Activated CD4-positive, alpha-beta T cell treated with anti-CD3 and anti-CD28 coated beads for 24 hours (primary cell): ENCODE measurements at places on chromosomes 16 and 17.

- no peak for DNase-seq
Measured at GRCh38 chr16:73794994-73795393, 501.6 kb upstream of the PSMD7 start.

DNA sequence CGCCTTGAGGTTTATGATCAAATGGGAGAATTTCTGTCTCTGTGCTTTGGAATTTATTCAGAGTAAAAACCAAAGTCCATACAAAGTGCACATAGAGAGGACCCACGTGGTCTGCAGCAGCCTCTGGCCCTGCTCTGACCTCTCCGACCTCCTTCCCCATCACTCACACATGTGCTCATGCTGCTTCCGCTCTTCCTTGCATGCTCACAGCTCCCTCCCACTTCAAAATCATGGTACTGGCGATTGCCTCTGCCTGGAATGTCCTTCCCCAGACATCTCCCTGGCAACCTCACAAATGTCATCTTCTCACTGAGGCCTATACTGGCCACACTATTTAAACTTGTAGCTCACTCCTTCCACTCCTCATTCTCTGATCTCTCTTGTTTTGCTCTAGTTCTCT, 418.0 kb downstream of the CA10 start:
- DNase-seq, result no peak

DNA sequence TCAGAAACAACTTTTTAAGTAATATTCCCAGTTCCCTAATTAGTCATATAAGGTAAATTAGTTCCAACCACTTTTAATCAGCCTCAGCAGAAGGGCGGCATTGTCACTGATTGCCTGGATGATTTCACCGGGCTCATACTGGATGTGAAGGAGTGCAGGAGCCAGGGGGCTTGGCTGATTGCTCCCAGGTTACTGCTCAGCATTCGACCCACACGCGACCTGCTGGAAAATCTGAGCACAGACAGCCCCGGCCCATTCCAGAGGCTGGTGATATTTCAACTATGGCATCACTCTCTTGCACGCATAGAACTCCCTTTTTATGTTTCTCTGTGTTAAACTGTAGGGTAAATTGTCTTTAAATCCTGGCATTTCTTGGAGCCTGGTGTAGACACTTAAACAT, 34.2 kb downstream of the CPPED1 start:
- no peak for DNase-seq

DNA sequence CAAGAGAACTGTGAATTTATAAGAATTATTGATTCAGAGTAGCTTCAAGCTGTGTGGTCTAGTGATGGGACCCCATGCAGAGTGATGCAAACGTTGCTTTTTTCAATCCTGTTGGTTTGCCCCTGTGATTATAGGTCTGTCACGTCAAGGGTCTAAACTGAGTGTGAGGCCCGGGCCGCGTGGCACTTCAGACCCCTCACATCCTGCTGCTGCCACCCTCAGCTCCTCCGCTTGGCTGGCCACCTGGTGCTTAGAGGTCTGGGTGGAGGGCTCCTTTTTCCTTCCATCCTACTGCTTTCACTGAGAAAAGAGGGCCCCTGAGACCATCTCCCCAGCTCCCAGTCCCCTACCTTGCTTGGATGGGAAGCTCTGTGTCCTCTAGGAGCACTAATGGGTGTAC, 12.0 kb downstream of the MYL4 start:
- DNase-seq, result no peak

DNA sequence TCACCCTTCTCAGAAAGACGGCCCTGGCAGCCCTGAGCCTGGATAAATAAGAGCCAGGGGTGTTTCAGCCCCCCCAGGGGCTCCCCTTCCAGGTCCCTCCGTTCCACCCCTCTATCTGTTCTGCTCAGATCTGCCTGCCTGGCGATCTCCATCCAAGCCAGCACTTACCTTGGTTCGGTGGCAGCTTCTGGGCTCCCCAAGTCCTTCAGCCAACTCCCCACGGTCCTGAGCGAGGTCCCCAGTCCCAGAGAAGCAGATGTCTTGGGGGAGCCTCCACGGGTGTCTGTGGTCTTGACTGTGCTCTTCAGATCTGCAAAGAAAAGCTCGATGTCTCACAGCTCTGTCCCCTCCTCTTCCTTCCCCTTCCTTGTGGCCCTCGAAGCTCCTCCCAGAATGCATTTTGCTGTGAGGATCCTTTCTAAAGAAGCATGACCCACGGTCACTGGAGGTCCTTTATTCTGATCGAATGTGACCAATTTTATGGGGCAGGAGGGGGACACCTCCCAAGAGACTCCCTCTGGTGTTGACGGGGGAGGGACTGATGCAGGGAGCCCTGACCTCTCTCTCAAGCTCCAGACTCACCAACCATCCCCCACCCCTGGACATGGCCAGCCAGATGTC, at the start of gene PIK3R6:
Gene PIK3R6, minus strand, starts transcription at position 314 of the 621 bp plus-strand sequence. CDS start 17,880 bp downstream, outside the sequence.
- no peak for DNase-seq

DNA sequence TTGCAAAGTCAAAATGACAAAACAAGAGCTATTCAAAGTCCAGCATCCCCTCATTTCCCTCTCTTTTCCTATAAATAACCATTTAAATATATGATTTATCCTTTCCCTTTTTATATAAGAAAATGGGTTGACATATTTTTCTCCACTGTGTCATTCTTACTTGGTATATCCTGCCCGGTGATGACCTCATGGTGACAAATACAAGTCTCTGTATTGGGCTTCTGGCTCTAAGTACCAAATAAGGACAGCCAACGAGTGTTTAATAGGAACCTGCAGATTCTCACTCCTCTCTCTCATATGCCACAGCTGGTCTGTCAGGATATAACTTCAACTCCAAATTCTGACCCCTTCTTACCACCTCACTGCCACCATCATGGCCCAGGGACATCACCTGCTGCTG, 25.5 kb upstream of the CBLN1 start:
- no peak for DNase-seq

GRCh38 chr16:79110242-79110641, 490.3 kb downstream of the MAF start:
- no peak for DNase-seq

DNA sequence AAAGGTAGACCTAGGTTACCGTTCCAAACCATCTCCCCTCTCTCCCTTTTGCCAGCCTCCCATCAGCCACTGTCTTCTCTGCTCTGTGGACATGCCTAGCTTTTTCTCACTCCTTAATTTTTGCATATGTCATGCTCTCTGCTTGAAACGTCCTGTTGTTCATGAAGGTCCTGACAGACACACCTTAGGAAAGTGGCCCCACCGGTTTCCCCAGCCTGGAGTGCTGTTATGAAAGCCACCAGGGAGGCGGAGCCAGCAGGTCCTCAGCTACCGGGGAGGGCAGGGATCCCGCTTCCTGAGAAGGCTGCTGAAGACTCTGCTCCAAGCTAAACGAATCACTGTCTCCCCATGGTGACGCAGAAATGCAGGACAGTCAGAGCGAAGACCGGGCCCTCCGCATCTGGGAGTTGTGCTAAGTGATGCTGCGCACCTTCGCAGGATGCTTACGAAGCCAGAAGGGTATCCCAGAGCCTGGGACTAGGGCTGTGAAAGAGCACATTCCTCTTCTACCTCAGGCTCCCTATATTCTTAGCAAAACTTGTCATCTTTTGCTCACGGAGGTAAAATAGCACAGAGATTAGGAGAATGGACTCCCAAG, 2.3 kb upstream of the SLC16A11 start:
- DNase-seq, result no peak

DNA sequence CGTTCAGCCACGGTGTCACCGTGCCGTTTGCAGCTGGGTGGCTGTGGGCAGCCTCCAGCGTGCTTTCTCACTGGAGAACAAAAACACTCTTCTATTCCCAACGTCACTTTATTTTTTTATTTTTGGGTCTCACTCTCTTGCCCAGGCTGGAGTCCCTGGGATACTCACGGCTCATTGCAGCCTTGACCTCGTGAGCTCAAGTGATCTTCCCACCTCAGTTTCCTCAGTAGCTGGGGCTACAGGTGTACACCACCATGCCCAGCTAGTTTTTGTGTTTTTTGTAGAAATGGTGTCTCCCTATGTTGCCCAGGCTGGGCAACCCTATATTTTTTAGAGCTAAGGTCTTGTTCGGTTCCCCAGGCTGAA, 34.4 kb upstream of the ZC3H18 start:
- DNase-seq, result no peak

GRCh38 chr16:11875721-11876120, 24.4 kb upstream of the RSL1D1 start:
- DNase-seq, result no peak

- no peak for DNase-seq
Measured at GRCh38 chr17:45067637-45068036, 6.5 kb downstream of the NMT1 start.

- no peak for DNase-seq
Measured at GRCh38 chr16:59058250-59058649, 324.1 kb upstream of the GOT2 start.
